ENCODE measurements at places on chromosomes 5 and 9.

- no peak for DNase-seq
Observed at GRCh38 chr5:26805076-26805475, 233.3 kb downstream of the CDH9 start.

DNA sequence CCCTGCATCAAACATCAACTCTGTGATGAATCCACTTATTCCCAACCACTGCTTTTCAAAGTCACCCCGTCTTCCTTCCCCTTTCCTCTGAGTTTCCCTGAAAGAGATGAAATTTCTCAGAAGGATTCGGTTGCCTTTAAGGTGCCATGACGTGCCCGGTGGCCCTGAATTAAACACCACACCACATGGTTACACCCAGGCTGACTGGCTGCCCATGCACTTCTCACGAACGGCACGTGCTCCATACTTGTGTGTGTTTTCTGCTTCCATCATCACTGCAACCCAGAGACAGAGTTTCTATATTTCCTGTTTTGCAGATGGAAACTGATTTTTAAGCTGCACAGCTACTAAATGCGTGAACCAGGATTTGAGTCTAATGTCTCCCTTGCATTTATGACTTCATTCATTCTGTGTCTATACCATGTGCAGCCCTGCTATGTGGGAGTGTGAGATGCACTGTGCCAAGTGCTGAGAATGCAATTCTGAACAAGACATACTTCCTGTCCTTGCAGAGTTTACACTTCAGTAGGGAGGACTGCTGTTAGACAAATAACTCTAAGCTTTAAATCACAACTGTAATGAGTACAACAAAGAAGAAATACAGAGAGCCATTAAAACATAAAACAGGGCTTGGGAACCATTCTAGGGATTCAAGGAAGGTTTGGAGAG is 162.9 kb downstream of the NXNL2 start:
- no peak for DNase-seq

DNA sequence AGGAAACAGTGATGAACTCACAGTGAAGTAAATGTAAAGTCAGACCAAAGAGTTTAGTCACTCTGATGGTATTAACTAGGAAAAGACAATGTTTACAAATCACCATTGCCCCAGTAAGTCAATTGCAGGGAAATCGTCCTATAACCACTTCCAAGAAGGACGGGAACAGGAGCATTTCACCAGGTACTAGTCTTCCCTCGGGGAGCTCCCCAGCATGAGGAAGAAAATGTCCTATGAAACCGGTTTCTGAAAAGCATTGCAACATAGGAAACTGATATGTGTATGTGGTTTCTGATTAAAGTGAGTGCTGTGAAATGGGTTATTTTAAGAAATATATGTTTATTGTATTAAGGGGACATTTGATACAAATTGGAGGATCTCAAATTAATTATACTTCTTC is 626.7 kb upstream of the ADAMTS16 start:
- no peak for DNase-seq

DNA sequence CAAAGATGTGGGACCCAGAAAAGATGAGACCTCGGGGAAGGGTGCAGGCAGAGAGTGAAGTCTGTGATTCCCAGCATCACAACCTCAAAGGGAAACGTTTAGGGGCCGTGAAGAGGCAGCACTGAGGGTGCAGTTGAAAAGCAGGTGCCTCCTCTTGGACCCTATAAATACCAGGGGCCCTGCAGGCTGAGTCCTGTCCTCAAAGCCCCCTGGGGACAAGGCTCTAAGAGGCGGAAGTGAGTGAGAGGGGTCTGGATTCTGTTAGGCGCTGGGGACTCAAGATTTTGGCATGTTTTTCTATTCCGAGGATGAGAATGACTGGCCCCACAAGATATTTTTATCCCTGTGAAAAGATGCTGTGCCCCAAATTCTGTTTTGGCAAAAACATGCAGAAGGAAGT is 107.8 kb downstream of the THBS4 start:
- DNase-seq: no peak

DNA sequence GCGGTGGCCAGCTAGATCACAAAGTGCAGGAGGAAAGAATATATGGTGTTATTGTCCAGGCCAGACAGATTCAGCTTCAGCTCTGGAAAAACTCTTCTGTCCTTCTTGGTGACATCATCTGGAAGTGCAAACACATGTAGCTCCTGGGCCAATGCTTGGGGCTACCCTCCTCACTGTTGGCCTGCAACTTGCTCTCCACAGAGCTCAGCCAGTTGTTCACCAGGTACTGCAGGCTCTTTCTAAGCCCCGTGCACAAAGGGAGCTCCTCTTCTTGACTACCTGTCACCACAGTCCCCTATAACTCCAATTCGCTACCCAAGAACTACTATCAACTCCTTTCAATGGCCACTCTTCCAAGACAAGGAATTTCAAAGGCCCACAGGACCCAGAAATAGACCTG is 1175.9 kb upstream of the CDH9 start:
- no peak for DNase-seq

DNA sequence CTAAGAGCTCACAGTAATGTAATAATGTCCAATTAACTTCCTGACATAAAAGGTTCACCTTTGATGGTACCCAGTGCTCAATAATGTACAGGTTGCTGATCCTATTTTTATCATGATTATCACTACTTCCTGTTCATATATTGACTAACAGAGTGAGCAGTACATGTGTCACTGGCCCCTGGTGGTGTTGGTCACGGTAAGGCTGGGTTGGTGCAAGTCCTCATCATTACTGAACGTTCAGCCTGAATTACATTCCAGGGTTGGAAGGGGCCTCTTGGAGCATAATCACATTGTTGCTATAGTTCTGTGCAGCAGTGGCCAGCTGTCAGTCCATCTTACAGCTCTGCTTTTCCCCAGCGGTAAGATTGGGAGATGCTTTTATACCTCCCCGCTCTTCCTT is 24.2 kb upstream of the CKMT2 start:
- DNase-seq: no peak

DNA sequence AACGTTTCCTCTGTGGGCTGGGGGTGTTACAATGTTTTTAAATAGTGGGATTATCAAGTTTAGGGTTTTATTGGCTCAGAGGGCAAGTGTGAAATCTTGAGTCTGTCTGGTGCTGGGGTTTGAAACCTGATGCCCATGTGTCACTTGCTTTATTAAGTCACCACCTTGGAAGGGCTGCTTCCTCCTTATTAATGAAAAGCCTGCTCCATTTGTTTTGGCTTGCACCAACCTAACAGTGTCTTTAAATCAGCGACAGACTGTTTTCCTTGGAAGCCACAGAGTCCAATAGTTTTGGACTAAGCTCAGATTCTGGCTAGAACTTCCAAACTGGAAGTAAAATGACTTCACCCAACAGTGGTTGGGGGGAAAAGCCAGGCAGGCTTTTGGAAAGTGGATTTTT is 10.7 kb upstream of the PALM2AKAP2 start:
- DNase-seq: no peak

- DNase-seq: no peak
Observed at GRCh38 chr9:128689820-128690683, 1.0 kb downstream of the SET start.

DNA sequence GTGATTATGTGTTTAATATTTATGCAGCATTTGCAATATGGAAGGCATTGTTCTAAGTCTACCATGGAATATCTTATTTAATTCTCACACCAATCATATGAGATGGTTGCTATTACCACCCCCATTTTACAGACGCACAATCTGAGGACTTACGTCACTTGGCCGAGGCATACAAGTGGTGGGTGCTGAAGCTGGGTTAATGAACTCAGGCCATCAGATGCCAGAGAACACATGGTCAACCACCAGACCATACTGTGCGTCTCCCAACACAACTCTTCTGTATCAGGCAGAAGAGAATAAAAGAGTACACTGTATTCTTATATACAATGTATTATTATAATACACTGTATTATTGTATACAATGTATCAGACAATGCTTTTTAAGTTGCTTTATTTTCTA is 59.5 kb downstream of the ZNF366 start:
- DNase-seq: no peak

DNA sequence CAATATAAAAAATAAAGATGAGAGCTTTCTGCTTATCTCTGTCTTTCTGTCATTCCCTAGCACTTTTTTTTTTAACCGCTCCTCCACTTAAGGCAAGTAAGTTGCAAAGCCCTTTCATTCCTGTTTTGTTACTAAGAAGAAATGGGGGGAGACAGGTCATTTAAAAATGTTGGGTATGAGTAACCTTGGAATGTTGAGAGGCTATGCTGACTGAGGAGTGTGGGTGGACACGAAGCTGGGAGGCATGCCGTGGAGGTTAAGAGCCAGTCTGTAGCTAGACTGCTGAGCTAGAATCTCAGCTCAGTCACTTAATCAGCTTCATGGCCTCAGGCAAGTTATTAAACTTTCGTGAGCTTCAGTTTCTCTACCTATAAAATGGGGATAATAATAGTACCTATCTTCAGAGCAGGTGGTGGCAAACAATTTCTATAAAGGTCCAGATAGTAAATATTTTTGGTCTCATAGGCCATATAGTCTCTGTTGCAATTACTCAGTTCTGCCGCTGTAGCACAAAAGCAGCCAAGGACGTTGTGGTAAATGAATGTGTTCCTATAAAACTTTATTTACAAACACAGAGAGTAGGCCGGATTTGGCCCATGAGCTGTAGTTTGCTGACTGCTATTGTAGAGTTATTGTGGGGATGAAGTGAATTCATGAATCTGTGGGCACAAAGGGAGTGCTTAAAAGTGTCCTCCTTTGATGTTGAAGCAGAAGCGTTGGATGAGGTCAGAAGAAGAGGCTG is 220.0 kb downstream of the GABBR2 start:
- no peak for DNase-seq

- no peak for DNase-seq
Observed at GRCh38 chr5:71522151-71522550, 65.0 kb upstream of the MCCC2 start.

DNA sequence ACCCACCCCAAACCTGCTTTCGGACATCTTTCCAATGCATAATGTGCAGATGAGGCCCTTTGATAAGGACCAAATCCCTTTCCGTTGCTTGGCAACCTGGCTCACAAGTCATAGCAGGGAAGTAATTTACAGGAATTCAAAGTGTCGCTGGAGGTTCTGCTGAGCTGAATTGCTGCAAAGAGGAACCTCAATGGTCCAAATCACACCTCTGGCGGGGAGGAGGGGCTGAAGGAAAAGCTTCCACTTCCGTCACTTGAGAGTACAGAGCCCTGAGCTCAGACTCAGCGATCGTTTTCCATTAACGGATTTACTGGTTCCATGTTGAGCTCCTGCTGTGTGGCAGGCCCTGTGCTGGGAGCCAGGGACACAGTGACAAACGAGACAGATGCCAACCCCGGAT is 99.3 kb downstream of the KCNIP1 start:
- DNase-seq: no peak

GRCh38 chr9:91143642-91144041 is 218.1 kb downstream of the AUH start:
- DNase-seq: no peak

DNA sequence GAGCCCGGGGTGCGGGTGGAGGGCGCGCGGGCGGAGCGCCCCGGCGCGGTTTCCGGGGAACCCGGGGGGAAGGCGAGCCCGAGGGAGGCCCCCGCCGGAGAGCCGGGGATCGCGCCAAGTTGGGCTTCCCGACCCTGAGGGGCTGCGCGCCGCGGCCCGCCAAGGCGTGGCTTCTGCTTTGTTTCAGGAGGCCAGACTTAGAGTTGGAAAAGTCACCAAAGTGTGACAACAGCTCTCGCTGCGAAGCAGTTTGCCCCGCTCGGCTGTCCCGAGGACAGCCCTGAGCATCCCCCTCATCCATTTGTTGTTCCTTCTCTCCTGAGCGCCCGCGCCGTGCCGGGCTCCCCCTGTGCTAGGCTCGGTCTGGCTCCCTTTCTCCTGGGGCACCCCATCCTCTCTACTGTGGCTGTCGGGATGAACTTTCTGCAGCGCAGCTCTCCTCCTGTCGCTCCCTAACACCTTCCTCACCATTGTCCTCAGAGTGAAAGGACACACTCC is 410 bp downstream of the GLIPR2 start:
- DNase-seq: no peak

GRCh38 chr5:180605554-180606214 is 14.4 kb upstream of the SCGB3A1 start:
- peak; percentile 57 for DNase-seq

DNA sequence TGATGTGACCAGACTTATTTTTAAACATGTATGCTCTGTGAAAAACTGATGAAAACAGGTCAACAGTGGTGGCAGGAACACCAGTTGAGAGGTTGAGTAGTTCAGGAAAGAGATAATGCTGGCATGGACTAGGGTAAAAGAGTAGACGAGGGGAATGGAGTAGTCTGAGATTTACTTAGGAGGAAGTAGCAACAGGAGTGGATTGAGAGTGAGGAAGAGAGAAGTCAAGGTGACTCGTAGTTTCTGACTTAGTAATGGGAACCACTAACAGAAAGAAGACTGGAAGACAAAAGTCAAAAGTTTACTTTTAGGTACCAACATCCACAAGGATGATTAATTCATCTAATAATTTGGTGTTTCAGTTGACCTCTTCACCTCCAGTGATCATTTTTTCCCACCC is 3.6 kb downstream of the SRA1 start:
- no peak for DNase-seq

DNA sequence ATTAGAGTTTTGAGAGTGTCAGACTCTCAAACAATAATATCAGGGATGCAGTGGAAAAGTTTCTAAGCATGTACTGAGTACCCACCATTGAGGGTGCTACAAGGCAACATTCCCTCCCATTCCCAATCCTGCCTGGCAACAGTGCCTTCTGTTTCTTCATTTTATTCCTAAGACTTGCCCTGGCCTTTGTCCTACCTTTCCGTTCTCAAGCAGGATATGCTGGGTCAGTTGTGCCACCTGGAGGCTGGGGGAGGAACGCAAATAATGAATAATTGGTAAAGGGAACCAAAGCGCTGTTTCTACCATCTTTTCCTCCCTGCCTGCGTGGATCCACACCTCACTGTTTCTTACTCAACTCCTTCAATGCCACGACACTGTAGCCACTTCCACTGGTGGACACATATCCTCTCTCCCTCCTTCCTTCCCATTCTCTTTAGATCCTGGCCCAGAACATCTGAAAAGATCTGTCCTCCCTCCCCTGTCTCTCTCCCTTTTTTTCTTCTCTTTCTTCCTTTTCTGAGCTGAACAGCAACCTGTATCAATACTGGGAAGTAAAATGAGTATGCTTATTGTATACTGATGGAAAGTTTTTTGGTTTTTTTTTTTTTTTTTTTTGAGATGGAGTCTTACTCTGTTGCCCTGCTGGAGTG is 149.5 kb downstream of the C9orf152 start:
- DNase-seq: peak; percentile 75

- DNase-seq: no peak
Observed at GRCh38 chr5:132134384-132134783, 60.8 kb downstream of the CSF2 start.

DNA sequence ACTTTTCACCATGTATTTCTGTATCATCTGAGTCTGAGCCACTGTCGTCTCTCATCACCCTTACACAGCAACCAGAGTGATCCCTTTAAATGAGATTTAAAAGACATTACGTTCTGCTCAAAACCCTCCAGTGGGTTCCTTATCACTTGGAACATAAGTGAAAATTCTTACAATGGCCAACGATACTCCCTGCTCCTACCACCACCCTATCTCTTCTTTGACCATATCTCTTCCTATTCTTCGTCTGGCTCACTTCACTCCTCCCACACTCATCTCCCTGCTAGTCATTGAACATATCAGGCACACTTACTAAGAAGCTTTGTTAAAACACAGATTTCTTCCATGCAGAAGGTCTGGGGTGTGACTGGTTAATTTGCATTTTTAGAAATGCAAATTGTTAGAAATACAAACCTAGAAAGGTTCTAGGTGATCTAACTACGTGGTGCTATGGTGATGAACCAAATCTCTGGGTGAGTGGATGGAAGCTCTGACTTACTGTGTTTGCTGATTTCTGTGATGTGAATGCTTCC is 166.6 kb upstream of the CD180 start:
- DNase-seq: no peak

- DNase-seq: no peak
Observed at GRCh38 chr5:128304088-128304487, 220.5 kb downstream of the SLC12A2 start.
